Naive thymus-derived CD4-positive, alpha-beta T cell (primary cell): ENCODE measurements at places on chromosomes 2 and 18.

DNA sequence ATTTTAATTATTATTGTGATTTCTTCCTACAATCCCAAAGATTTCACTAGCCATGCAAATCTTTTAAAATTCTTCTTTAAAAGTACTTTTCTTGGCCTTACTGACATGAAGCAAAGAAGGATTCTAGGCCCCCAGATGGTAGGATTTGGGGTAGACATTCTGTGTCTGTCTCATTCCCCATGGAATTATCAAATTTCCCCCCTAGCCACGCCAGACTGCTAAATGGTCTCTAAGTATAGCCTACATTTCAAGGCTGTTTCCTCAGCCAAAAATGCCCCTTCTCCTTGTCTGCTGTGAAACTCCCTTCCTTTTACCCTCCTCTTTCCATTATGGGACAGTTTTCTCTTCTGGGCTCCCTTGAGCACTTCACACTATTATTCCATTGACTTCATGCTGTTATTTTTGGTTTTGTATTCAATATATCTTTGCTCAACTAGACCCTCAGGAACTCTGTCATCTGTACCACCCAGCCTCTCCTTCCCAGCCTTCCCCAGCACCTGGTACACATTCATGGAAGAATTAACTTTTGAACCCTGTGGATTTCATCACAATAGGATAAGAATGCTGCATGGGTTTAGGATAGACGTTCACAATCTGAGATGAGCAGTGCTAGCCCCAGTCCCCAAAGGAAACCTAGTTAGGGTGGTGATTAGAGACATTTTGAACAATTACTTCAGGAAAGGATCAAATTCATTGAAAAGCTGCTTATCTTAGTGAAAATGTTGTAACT is 21.5 kb upstream of the CYP1B1 start:
- no peaks in the 10 kb centered on the region for H3K4me1 ChIP-seq
- no peak overlapping the region for H3K27ac ChIP-seq
- no peak for DNase-seq
- H3K27me3 ChIP-seq = peaks cover 9% of the 10 kb centered on the region
- H3K36me3 ChIP-seq = no peaks in the 10 kb centered on the region

- H3K4me1 ChIP-seq = no peaks in the 10 kb centered on the region
- no peak for DNase-seq
- H3K4me3 ChIP-seq = no peak overlapping the region
- H3K36me3 ChIP-seq = no peaks in the 10 kb centered on the region
- H3K27me3 ChIP-seq = no peaks in the 10 kb centered on the region
- no peak overlapping the region for H3K27ac ChIP-seq
Observed at GRCh38 chr2:173117678-173118077, 42.0 kb downstream of the MAP3K20 start.

DNA sequence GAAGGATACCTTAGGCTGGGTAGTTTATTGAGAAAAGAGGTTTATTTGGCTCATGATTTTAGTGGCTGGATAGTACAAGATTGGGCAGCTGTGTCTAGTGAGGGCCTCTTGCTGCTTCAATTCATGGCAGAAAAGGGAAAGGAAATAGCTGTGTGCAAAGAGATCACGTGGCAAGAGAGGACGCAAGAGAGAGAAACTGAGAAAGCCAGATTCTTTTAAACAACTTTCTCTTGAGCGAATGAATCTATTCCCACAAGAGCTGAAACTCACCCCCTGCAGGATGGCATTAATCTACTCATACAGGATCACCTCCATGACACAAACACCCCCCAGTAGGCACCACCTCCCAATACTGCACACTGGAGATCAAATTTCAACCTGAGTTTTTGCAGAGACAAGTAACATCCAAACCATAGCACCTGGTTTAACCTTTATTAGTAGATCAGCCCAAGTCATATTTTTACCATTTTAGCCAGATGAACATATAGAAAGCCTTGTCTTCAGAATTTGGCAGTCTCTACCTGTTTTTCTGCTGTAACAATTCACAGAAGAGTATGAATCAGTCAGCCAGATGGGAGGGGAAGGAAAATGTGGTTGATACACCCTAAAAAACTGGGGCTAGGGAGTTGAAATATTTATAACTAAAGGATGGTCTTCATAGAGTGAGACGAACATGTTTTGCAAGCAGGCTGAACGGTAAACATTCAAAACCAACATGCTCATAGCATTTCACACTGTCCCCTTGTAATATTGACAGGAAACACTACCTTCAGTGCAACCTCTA is 73.9 kb upstream of the NCKAP5 start:
- H3K27me3 ChIP-seq = no peaks in the 10 kb centered on the region
- H3K4me1 ChIP-seq = no peaks in the 10 kb centered on the region

GRCh38 chr2:236286873-236287545 is 22.8 kb upstream of the ASB18 start:
- H3K27ac ChIP-seq = no peak overlapping the region
- DNase-seq = no peak
- no peak overlapping the region for H3K4me3 ChIP-seq
- H3K27me3 ChIP-seq = no peaks in the 10 kb centered on the region
- no peaks in the 10 kb centered on the region for H3K4me1 ChIP-seq
- no peaks in the 10 kb centered on the region for H3K36me3 ChIP-seq

GRCh38 chr18:38810789-38811188 is 1245.2 kb upstream of the CELF4 start:
- no peaks in the 10 kb centered on the region for H3K36me3 ChIP-seq
- no peak for DNase-seq
- no peak overlapping the region for H3K27ac ChIP-seq
- H3K27me3 ChIP-seq = no peaks in the 10 kb centered on the region
- no peaks in the 10 kb centered on the region for H3K4me1 ChIP-seq

DNA sequence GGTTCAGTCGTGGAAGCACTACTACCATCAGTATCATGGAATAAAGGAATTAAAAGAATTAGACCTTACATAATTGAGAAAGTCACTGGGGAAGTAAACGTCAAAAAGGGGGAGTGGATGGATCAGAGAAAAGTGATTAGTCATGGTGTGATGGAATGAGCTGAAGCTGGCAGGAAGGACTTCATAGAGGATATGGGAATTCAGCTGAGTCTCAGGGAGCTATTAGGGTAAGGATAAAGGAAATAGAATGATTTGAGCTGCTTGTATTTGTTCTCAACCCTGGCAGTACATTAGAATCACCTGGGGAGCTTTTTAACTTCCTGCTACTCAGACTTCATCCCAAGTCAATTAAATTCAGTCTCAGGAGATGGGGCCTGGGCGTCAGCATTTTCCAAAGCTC is 53.4 kb upstream of the SETBP1 start:
- no peak overlapping the region for H3K4me3 ChIP-seq
- no peaks in the 10 kb centered on the region for H3K36me3 ChIP-seq
- H3K27ac ChIP-seq = no peak overlapping the region
- no peaks in the 10 kb centered on the region for H3K4me1 ChIP-seq
- H3K27me3 ChIP-seq = no peaks in the 10 kb centered on the region
- DNase-seq = no peak

GRCh38 chr18:24535527-24536295 is 75.3 kb downstream of the HRH4 start:
- H3K27me3 ChIP-seq = no peaks in the 10 kb centered on the region
- H3K36me3 ChIP-seq = no peaks in the 10 kb centered on the region
- H3K4me3 ChIP-seq = no peak overlapping the region
- no peak for DNase-seq
- H3K4me1 ChIP-seq = no peaks in the 10 kb centered on the region
